Stimulated activated CD8-positive, alpha-beta memory T cell treated with anti-CD3 and anti-CD28 coated beads, Interleukin-4, amount 100 ng/mL, for 4 hours (primary cell): ENCODE measurements at places on chromosomes 12 and 14.
A peak's percentile ranks its signal among the peaks of the same experiment; 100 is the strongest.

DNA sequence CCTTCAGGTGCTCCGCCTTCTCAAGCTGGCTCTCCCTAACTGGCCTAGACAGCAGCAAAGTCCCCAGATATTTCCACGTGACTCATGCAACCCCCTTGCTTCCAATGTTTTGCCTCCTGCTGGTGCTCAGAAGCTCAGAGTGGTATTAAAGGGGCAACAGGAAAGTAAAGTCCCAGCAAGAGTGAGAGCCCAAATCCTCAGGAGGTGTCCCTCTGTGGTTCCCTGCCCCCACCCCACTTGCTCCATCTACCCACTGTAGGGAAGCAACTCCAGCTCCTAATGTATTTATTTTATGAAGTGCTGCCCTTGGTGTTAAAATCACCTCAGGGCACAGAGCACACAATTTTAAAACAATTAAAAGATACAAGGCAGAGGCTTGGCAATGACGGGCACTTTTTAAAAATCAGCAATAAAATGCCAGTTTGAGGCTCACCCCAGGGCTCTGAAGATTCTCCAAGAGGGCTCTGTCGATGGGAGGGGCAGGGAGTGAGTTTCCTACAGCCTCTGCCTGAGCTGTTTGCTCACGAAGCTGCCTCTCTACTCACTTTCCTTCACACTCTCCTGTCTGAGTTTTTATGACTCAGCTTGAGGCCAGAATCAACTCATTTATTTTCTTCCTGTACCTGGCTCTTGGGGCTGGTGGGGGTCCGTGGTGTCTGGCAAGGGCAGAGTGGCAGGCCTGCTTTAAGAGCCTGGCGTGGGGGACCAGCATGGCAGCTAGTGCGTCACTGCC lies 81.9 kb upstream of the MAX start:
- no peak for DNase-seq

- no peak for DNase-seq
Observed at GRCh38 chr14:95903616-95904107, 27.0 kb downstream of the TUNAR start.

DNA sequence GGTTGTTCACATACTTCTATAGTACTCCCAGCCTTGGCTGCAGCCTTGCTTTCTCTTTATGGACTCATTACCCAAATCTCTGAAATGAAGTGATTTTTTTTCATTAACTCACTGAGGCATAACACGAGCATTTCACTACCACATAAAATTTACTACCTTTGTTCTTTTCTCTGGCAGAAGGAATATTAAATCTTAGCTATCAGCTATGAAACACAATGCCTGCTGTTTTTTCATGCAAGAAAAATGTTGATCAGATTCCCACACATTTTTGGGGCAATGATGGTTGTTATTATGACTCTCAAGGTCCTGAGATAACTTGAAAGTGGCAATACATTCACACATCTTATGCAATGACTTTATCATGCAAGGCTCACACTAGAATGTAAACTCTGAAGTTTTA lies 225.3 kb upstream of the ATP2B1 start:
- no peak for DNase-seq

DNA sequence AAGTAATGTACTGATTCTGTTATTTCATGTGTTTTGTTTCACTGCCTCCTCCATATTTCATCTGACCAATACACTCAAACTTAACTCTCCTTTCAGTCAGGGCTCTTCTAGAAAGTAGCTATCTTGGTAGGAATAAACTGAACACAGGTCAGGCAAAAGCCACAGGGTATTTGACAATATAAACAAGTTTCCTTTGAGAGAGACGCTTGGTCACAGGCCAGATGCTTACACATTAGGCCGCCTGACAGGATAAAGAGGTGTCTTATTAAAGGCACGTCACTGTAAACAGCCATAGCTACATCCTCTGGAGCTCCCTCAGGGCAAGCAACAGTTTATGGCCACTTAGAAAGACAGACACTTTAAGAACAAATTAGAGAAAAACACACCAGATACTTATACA lies 607.5 kb downstream of the SLC6A15 start:
- DNase-seq = no peak

DNA sequence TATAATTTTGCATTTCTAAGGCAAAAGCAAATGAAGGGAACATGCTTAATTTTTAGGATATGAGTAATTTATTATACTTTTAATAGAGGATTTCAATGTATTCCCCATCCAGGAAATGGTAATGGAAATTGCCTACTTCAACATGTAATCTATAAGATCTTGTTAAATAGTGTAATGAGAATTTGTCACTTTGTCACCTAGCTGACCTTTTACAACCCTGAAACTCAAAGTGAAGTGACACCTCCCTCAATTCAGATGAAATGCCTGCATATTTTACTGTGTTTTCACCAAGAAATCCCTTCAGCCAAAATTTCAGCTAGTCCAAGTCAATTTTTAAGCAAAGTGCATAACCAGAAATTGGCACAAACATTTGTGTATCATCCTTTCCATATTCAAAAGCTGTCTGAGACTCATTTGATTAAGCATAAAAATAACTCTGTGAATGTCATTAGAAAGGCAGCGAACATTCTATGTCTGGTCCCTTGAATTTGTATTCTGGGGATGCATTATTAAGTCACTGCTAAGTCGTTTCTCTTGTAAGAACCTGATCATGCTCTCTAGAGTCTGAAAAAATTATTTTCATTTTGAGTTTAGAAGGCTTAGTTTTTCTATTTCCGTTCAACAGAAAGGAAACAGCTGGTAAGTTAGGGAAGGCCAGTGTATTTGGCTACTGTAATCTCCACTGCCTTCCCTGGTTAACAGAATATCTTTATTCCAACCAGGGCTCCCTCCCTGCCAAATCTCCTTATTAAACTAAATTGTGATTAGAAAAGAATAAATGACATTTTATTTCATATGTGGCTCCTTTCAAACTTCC lies 100.8 kb downstream of the IGF1 start:
- no peak for DNase-seq

- peak; percentile 91 for DNase-seq
Observed at GRCh38 chr12:1939801-1940607, 21.6 kb upstream of the CACNA2D4 start.

DNA sequence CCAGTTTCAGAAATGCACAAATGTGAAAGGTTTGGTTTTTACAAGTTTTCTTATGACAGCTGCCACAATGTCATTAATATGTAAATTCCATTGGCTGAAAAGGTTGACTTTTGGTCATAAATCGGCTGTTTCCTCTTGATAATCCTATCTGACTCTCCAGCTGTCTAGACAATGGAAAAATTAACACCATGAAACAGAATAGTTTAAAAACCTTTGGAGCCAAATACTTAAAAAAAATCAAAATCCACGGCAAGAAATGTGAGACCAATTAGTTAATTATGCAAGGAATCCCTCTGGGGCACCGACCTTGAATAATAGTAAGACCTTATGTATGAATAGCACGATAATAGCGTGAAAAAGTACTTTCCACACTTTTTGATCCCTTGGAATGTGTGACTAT lies 138.0 kb downstream of the ZNF664 start:
- DNase-seq = no peak

- no peak for DNase-seq
Observed at GRCh38 chr12:68121143-68121542, 38.4 kb downstream of the IFNG start.

- DNase-seq = no peak
Observed at GRCh38 chr14:59483363-59483762, 845 bp downstream of the L3HYPDH start.

DNA sequence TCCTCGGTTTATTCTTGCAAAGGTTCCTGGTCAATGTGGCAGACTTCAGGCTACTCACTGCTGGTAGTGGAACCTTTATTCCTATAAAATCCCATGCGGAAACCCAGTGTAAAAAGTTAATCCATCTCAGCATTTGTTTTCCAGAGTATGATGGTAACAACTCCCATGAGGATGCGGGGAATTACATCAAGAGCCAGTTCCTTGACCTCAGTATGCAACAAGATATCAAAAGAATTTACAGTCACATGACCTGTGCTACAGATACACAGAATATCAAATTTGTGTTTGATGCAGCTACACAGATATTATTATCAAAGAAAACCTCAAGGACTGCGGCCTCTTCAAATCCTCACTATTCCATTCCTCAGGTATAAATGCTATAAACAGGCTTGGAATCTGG lies 19.3 kb downstream of the CPM start:
- no peak for DNase-seq

GRCh38 chr12:4148418-4149056 lies 125.0 kb upstream of the CCND2 start:
- DNase-seq = no peak

DNA sequence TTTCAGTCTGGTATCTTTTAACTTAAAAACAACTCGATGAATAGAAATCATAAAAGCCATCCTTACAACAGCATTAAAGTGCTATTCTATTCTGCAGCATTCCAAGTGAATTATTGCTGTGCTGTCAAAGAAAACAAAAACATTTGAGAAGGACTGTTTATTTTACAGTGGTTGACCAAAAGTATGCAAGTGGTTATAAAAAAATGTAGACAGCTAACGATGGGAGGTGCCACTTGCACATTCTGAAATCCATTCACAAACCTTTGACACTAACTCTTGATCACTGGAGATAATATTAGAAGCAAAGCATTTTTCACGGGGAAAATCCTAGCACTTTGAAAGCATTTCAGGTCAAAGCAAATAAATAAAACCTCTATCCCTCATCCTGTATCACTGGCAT lies 55.6 kb downstream of the HMGA2 start:
- no peak for DNase-seq

DNA sequence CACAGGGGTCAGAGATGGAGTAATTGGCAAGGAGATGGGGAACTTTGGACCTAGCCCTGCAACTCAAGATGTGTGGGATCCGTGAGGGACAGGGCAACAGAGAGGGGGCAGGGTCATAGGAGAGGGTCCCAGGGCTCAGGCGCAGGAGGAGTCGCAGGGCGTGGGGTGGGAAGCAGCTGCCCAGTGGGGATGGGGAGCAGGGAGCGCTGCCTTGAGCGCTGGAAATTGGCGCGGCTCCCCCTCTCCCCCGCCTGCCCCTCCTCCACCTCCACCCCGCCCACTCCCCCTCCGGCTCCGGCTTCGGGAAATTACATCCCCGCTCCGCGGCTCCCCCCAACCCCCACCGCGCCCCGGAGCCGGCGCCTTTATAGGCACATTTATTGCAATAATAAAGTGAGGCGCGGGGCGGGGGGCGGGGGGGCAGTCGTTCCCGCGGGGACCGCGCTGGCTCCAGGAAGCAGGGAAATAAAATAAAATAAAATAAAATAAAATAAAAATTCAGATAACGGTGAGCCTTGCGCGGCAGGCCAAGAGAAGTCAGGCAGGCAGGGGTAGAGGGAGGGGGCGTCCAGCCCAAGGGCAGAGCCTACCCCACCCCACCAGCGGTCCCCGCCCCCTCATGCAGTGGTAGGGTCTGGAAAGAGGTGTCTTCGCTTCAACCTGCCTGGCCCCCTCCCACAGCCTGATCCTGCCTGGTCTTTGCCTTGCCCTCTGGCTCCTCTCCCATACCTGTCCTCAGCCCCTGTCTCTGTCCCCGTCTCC lies 3.6 kb downstream of the NXPH4 start:
- no peak for DNase-seq

DNA sequence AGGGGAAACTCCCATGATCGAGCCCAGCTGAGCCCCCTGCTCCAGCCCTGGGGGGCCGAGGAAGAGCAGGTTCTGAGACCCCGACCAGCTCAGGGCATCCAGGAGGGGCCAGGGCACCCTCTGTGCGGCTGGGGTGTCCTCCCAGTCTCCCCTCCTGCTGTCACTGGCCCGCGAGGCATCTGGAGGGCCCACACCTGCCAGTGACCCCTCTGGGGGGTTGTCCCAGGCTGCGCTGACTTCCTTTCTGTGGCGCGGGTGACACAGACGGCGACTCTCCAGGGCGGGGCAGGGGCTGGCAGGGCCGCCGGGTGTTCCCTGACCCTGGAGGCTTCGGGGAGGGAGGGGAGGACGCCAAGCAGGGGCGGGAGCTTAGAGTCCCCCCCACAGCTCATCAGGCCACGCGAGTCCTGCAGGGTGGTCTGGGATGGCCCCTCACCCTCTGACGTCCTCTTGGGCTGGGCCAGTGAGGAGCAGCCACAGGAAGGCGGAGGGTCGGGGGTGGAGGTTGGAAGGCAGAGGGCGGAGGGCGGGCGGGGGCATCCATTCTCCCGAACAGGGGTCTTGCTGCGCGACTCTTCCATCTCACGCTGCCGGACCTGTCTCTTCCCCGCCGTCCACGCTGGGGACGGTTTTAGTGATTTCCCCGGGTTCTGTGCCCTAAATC lies 38.6 kb upstream of the FBRSL1 start:
- DNase-seq = no peak

GRCh38 chr14:48731260-48731659 lies 854.9 kb downstream of the RPS29 start:
- DNase-seq = no peak
